ENCODE measurements at places on chromosomes 4 and X.

DNA sequence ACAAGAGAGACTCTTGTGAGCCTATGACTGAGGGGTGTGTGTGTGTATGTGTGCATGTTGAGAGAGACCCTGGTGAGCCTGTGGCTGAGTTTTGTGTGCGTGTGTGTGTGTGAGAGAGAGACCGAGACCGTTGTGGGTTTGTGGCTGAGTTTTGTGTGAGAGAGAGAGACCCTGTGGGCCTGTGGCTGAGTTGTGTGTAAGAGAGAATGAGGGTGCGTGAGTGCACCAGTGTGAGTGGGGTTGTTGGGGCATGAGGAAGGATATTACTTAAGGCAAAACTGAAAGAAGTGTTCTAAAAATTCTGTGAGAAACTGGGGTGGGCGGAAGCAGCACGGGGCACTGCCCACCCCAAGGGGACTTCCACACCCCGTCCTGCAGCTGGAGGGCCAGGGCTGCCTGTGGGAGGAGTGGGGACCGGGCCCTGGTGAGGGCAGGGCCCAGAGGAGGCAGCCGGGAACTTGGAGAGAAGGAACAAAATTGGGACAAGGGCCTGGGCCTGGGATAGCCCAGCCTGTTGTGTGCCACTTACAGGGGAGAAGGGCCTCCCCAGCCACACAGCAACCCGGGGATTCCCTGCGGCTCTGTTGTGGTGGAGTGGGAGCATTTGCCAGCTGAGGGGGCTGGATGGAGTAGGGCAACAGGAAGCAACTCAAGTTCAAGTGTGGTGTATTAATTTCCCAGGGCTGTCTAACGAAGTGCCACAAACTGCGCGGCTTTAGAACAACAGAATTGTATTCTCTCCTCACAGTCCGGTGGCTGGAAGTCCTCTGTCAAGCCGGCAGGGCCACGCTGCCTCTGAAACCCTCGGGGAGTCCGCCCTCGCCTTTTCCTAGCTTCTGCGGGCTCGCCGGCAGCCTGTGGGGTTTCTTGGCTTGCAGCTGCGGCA lies 22.1 kb downstream of the TMEM131L start:
- no peak for DNase-seq

DNA sequence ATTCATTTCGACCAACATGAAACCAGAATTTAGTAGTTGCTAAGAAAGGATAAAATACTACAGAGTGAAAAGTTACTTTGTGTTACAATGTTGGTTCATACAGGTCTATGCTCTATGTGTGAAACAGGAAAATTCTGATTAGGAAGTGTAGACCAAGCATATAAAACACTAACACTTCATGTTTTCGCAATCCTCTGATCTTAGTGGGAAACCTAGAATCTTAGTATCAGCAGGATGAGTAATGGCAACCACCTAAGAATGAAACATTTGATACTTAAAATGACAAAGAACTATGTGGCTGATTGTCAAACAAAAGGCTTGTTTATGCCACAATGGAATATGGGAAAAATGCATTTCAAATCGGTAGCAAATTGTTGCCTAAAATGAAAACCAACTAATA lies 116.1 kb downstream of the AMMECR1 start:
- no peak for DNase-seq

DNA sequence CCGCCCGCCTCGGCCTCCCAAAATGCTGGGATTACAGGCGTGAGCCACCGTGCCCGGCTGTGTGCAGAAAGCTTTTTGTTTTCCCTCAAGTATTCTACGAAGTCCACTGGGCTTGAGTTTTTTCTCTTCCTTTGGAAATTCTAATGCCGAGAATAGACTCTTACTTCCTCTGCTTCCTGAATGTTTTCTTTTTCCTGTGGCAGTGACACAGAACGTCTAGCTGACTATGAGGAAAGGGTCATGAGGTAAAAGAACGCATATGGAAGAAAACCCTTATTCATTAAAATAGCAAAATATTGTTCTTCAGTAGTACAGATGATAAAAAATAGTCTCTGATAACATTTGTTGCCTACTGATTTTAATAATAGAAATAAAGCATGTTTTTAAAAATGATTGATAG lies 4.9 kb upstream of the SLC25A4 start:
- no peak for DNase-seq

- no peak for DNase-seq
Measured at GRCh38 chrX:2370456-2370855, 130.3 kb downstream of the DHRSX start.
